Nucleus accumbens (tissue), 56 donors: ENCODE measurements at places on chromosomes 6 and 20.

DNA sequence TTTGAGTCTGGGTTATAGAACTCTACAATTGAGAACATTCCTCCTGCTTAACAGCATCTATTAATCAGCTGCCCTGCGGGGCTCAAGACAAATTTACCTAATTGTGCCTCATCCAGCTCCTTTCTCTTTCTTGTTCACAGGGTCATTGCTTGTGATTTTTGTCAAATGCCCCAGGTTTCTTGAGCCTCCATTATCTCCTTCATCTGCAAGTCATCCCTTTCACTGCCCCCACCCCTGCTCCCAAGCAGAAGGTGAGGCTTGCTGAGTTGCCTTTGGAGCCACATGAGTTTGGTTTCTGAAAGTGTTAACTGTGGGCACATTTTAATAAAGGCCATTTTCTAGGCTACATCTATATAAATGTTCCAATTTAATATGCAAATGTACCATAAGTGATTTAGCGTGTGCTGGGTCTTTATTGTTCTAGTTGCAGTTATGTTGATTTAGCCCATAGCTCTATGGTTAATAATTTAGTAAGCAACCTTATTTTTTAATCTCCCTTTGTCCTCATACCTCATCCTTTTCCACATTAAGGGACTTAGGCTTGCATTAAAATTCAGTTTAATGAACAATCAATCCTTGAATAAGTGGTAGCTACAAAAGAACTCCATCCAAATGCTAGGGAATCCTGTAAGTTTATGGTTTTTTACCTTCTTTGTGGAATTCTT lies 56.1 kb downstream of the VSTM2L start:
- DNase-seq, result no peak

- DNase-seq, result no peak
These were observed 153.8 kb downstream of the ERMARD start for GRCh38 chr6:169905041-169905807.

- no peak for DNase-seq
These were observed 10.3 kb downstream of the EEF1A2 start for GRCh38 chr20:63488315-63489251.

DNA sequence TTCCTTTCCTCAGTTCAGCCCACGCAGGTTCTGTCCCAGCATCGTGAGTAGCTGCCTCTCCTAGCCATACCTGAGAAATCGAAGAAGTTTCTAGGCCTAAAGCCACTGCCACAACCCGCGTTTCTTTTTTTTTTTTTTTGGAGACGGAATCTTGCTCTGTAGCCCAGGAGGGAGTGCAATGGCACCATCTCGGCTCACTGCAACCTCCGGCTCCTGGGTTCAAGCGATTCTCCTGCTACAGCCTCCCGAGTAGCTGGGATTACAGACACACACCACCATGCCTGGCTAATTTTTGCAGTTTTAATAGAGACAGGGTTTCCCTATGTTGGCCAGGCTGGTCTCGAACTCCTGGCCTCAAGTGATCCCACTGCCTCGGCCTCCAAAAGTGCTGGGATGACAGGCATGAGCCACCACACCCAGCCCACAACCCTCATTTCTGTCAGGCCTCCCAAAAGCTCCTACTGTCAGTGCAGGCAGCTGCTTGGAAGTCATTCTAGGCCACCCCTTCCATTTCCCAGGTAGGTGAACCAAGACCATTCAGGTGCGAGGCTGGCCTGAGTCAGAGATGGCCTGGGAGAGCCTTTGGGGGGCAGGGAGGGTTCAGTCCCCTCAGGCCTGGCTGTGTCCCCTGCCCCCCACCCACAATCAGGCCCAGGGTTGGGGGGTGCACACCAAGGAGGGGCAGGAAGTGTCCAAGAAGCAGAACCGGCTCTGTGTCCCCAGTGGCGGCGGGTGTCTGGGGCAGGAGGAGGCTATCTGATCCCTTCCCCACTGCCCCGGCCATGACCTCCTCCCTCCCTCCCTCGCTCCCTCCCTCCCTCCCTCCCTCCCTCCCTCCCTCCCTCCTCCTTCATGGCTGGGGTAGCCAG lies 47.2 kb downstream of the NOL4L start:
- DNase-seq, result no peak

- no peak for DNase-seq
These were observed 46.4 kb downstream of the FOXF2 start for GRCh38 chr6:1435806-1436205.

DNA sequence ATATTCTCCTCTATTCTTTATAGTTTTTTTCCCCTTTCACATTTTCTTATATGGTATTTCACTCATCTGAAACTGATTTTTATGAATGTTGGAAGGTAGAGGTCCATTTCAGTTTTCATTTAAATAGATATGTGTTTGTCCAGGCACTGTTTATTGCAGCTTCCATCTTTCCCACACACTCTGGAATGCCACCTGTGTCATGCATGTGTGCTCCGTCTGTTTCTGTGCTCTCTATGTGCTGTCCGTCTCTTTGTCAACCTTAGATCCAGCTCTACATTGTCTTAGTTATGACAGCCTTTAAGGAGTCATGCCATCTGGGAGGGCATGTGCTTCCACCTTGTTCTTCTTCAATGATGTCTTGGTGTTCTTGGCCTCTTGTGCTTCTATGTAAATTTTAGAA lies 36.4 kb upstream of the RREB1 start:
- no peak for DNase-seq

DNA sequence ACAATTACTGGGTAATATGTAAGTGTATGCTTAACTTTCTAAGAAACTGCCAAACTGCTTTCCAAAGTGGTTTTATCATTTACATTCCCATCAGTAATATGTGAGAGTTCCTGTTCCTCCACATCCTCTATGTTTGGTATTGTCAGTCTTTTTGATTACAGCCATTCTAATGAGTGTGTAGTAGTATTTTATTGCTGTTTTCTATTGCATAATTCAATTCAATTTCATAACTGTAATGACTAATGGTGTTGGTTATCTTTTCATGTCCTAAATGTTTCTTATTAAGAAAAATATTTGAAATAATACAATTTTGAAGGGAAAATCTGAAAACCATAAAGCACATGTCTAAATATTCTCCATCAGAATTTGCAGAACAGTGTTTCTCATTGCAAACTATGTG lies 119.3 kb downstream of the MAP3K7 start:
- no peak for DNase-seq

DNA sequence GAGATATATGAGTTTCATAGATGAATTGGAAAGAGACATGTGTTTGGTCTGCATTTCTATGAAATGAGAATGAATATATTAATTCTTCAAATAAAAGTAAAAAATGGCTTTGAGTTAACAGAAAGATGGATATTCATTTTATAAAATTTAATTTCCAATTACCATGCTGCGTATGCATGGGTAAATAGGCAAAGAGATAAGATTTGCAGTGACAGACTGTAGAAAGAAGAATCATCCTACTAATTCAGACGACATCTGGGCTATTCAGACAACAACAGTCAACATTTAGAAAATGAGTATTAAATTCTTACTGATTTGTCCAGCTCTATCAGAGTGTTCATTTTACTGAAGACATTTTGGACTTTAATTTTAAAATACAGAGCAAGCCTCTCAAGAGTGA lies 602.2 kb upstream of the NRSN1 start:
- DNase-seq, result no peak

GRCh38 chr6:158161566-158162254 lies 6.4 kb downstream of the SERAC1 start:
- DNase-seq, result no peak

- DNase-seq, result no peak
These were observed 60.6 kb upstream of the NKX2-2 start for GRCh38 chr20:21574443-21574842.

GRCh38 chr6:7590918-7591302 lies 912 bp downstream of the SNRNP48 start:
- no peak for DNase-seq

GRCh38 chr6:167802339-167802738 lies 24.4 kb upstream of the AFDN start:
- no peak for DNase-seq

- no peak for DNase-seq
These were observed 80.9 kb downstream of the GJA1 start for GRCh38 chr6:121516331-121516730.

- no peak for DNase-seq
These were observed 3.1 kb downstream of the ADRM1 start for GRCh38 chr20:62305765-62306413.

DNA sequence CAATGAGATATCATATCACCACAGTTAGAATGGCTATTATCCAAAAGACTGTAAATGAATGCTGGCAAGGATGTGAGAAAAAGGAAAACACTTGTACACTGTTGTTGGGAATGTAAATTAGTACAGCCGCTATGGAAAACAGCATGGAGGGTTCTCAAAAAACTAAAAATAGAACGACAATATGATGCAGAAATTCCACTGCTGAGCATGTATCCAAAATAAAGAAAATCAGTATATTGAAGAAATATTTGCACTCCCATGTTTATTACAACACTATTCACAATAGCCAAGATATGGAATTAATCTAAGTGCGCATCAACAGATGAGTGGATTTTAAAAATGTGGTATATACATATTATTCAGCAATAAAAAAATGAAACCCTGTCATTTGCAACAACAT lies 898.9 kb upstream of the MAN1A1 start:
- no peak for DNase-seq

DNA sequence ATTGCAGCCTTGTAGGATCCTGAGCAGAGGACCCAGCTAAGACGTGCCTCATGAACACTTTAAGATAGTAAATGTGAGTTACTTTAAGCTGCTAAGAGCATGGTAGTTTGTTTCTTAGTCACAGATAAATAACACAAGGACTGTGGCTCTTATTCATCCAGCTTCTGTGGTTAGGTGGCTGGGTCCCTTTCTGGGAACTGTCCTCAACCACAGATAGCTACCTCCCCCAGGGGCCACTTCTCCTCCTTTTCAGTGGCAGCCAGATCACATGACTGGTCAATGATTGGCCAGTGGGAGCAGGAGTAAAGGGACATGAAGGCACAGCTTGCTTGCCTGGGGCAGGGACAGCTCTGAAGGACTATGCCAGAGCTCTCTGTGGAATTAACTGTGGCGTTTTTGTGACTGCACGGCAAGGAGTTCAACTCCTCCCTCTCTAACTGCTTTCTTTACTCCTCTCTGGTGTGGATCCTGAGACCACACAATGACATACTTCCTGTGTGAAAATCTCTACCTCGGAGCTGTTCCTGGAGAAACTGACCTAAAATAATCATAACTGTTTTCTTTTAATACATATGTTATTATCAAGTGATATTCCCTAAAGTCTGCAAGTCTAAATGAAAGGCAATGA lies 76.5 kb downstream of the NRN1 start:
- no peak for DNase-seq

DNA sequence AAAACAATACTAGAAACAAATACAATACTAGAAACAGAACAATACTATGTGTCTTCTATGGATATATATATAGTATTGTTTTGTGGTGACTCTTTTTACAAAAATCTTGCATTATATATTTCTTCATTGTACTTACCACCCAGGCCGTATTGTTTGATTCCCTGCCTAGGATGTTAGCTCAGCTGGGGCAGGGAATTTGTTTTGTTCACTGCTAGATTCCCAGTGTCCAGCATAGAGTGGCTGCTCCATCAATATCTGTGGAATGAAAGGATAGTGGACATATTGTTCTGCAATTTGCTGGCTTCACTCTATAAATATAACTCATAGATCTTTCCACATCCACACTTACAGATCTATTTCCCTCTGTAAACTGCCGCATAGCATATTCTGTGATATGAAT lies 21.5 kb upstream of the PREX1 start:
- no peak for DNase-seq

DNA sequence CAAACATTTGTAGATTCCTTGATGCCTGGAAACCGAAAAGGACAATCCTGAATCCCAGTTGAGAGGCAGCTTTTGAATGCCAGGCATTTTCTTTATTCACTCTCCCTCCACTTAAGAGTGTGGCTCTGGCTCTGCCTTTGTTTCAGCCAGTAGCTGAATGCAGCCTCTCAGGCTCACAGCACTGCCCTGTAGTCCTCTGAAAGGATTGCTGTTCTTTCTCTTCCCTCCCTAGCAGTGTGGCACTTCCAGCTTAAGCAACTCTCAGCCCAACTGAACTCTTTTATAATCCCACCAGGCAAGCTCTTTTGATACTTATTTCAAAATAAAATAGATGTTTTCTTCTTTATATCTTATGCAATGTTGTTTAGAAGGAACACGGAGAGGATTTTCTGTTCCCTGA lies 415.6 kb downstream of the GJA1 start:
- DNase-seq, result no peak

DNA sequence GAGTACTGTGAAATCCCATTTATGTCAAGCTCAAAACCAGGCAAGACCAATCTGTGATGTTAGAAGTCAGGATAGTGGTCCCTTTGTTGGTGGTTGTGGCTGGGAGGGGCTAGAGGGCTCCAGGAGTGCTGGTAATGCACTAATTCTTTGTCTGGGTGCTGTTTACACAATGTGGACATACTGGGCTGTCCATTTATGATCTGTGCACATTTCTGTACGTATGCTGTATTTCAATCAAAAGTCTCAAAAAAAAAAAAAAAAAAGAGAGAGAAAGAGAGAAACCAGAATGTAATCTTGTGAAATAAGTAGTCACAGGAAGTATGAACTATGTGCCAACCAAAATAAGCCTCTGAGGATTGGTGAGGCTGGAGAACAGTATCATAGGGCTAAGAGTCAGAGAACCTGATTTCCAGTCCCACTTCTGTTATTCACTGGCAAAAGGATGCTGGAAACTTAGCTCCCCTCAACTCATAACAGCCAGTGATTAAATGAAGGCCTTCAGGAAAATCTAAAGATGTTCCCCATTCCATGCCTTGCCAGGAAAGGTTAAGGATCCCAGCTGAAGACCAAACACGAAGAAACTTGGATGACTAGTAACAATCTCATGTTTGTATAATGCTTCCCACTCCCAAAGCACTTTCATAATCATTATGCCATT lies 19.6 kb upstream of the TRAM2 start:
- no peak for DNase-seq

DNA sequence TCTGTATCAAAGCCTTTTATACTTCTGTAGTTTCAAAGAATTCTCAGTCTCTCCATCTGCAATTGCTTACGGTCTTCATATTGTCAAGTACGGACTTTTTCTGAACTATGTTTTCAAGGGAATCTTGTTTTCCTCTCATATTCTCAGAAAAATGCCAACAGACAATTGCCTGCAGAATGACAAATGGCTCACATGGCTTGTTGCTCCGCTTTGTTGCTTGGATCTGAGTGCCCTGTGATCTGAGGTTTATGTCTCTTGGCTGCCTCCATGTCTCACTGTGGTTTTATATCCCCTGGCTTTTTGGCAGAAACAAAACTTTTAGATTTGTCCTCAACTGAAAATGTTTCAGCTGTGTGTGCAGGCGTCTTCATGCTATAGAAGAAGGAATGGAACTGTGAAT lies 285.4 kb upstream of the CHD6 start:
- DNase-seq, result no peak

DNA sequence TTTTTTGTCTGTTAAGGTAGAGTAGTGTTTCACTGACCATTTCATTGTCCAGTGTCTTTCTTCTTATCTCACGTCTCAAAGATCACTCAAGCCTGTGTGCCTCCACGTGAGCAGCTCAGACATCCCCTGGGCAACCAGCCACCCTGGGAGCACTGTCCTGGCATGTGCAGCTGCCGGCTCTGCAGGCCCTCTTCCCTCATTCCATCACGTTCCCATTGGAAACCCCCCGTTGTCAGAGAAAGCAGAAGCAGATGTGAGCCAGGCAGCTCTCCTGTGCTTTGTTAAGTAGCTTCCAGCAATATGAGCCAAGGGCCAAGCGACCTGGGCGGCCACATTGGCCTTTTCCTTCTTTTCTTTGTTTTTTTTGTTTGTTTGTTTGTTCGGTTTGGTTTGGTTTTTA lies 233.2 kb upstream of the SYNDIG1 start:
- DNase-seq, result no peak

GRCh38 chr6:3328796-3329195 lies 70.0 kb downstream of the PSMG4 start:
- DNase-seq, result peak; percentile 17

- no peak for DNase-seq
These were observed 10.7 kb downstream of the MAFB start for GRCh38 chr20:40678286-40678875.

GRCh38 chr20:48858075-48858790 lies 30.4 kb upstream of the PREX1 start:
- DNase-seq, result no peak
